ENCODE measurements at places on chromosomes 12 and 14.
A peak's percentile ranks its signal among the peaks of the same experiment; 100 is the strongest.

DNA sequence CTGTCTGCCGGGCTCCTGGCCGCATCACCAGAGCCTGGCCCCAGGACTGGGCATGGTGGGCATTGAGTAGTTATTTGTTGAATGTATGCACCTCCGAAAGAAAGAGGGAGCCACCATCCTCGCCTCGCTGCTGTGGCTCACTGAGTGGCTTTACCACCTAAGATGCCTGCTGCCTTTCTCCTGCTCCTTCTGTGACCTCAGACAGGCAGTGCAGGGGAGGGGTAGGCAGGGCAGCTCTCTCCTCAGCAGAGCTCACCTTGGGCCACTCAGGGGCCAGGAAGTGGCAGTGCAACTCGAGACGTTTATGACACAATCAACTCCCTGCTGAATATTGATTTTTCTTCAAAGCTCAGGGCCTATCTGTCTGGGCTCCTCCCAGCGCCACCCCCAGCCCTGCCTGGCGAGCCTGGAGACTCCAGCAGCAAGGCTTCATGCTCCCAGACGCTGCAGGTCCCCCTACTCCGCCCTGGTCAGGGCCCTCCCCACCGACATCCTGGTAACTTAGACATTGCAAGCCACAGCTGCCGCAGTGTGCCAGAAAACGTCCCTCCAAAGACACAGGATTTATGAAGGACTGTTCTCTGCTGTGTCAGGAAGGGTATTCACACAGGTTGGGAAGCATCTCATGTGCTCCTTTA is 84.3 kb upstream of the DIO3 start:
- DNase-seq, result peak; percentile 34

DNA sequence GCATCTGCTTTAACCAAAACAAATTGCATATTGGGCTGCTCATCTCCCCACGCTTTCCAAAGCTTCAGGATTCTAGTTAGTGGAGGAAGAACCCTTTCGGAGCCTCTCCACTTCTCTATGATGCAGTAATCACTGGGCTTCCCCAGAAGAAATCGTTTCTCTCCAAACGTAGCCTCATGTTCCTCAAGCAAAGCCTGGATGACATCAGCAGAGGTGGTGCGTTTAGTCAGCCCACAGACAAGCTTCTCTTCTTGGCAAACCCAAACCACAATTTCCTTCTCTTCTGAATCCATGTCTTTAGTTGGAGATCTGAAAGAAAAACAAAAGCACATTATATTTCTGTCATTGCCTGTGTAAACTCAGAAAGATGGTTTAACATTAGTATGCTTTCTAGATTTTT is 30.6 kb downstream of the RASSF9 start:
- DNase-seq, result no peak

DNA sequence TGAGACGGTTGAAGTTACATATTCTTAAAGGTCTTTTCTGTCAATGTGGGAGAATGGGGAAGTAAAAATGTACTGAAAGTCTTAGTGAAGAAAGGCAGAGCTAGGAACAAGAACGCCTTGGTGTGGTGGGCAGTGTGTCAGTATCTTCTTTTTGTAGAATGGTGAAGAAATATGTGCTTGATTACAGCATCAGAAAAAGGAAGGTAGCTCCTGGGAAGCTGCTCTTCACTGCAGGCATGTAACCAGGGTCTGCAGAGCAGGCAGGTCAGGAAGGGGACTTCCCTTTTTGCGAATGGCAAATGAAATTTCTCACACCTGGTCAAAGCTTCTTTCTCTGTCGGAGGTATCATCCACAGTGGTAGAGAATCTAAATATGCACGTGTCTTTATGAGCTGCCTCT is 226.2 kb downstream of the ADAMTS20 start:
- no peak for DNase-seq

DNA sequence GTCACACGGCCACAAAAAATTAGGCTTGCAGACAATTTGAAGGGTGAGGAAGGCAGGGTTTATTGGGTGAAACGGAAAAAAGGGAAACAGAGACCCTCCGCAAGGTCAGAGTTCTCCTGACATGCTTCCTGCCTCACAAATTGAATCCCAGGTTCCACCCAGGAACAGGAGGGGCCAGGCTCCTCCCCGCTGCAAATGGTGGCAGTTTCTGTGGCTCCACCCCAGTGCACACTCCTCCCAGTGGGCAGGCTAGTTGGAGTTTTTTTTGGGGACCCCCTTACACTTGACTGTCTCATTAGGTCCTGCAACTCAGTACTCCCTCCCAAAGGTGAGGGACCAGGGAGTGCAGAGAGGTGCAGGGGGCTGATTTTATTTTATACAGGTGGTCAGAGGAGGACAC is 39.4 kb upstream of the PPP1CC start:
- DNase-seq, result no peak

- no peak for DNase-seq
These were observed 81.2 kb downstream of the PRKD1 start for GRCh38 chr14:29846339-29847055.

- DNase-seq, result no peak
These were observed 15.6 kb upstream of the FRMD6 start for GRCh38 chr14:51636109-51636508.

DNA sequence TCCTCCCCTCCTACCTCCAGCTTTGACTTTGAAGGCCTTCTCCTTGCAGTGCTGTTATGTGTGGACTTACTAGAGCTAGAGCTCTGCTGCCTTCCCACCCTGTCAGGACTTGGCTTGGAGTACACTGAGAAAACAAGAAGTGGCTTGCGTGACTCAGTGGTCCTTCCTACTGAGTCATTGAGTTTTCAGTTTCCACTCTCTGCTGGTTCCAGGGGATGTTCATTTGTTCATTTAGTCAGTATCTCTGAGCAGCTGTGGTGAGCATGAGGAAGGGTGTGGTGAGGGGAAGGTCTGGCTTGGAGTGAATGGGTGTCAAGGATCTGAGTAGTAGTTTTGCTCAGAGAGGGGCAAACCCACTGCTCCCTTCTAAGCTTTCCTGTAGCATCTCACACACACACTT is 17.2 kb upstream of the ELK3 start:
- no peak for DNase-seq

- no peak for DNase-seq
These were observed 167.5 kb downstream of the DPF3 start for GRCh38 chr14:72726444-72726843.

GRCh38 chr14:74507840-74508239 is 14.3 kb downstream of the ISCA2 start:
- DNase-seq, result no peak

- DNase-seq, result no peak
These were observed 3.6 kb downstream of the UBC start for GRCh38 chr12:124910561-124911478.

- DNase-seq, result no peak
These were observed 388.6 kb downstream of the RAD51B start for GRCh38 chr14:68208218-68208617.

DNA sequence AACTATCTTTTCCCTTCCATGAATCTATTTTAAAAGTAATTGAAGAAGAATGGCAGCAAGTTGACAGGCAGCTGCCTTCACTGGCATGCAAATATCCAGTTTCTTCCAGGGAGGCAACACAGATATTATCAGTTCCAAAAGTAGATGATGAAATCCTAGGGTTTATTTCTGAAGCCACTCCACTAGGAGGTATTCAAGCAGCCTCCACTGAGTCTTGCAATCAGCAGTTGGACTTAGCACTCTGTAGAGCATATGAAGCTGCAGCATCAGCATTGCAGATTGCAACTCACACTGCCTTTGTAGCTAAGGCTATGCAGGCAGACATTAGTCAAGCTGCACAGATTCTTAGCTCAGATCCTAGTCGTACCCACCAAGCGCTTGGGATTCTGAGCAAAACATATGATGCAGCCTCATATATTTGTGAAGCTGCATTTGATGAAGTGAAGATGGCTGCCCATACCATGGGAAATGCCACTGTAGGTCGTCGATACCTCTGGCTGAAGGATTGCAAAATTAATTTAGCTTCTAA is 18.4 kb downstream of the TMPO start:
- no peak for DNase-seq

DNA sequence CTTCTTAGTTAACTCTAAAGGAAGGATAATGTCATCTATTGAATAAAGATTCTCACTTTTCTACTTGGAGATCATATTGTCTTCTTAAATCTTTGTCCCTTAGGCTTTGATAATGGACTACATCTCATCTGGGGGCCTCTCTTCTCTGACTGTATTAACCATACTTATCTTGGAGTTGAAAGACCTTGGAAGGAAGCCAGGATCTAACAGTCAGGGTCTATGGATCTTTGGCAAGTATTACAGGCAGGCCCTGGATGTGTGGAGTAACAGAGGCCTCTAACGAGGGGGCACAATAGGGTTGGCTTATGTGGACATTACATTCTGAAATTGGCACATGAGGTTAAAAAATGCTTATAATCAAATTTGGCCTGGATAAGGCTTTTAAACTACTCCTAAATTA is 513.8 kb downstream of the NRXN3 start:
- no peak for DNase-seq

- DNase-seq, result no peak
These were observed 25.8 kb downstream of the GALNT16 start for GRCh38 chr14:69285661-69286255.

DNA sequence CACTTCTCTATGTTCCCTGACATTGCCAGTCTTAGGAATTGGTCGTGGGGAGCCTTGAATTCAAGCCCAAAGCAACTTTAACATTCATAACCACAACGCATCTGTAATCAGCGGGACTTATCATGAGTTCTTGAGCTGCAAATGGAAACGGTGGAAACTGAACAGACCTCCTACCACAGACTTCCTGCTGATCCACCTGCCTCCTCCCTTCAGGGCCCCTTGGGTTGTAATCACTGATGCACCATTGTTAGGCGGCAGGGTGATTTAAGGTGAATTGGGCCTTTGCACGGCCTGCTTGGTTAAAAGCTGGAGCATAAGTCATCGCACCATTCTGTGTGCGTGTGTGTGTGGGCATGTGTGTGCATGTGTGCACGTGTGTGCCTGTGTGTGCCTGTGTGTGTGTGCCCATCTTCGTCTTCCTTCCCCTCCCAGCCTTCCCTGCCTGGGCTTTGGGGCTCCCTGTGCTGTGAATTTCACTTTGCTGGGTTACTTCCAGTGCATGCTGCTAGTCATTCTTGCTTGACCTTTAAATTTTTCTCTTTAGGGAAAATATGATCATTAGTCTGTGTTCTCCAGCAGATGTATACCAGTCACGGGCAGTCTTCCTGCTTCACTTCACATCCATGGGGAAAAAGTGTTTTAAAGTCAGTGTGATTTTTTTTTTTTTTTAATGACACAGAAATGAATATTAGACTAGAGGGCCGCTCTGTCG is 29.1 kb downstream of the CHST11 start:
- DNase-seq, result no peak

DNA sequence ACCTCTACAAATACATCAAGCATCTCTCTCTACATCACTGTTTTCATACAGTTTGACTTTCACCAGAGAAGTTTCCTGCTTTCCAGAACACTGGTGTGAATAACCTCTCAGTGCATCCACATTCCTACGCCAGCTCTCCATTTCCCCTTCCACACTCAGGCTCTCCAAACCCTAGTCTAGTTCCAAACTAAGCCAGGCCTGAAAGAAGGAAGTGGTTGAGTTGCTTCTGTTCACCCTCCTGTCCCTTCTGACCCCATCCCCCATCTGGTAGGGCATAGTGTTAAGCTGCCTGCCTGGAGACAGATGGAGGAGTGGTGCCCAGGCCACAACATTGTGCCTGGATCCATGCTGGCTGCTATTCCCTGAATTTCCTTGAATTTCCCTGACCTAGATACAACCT is 132.4 kb downstream of the GPR65 start:
- DNase-seq, result no peak

DNA sequence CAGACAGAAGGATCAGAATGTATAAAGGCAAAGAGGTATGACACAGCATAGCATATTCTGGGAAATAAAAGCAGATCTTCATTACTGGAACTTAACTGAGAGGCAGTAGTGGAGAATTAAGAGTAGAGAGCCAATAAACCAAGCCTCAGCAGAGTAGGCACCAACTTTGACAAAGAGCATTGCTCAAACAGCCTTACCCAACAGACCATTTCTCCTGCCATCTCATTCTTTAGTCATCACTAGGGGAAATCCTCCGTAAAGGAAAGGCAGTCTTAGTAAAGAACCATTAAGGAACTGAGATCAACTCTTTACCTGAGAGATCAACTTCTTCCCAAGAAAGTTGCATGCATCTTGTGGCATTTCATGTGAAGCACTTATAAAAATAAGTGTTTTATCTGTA is 36.6 kb downstream of the SENP1 start:
- no peak for DNase-seq

- no peak for DNase-seq
These were observed 1.8 kb upstream of the CHST11 start for GRCh38 chr12:104454997-104455396.

- no peak for DNase-seq
These were observed 203.6 kb downstream of the NUAK1 start for GRCh38 chr12:105935106-105935505.

GRCh38 chr12:41100572-41100971 is 87.5 kb upstream of the PDZRN4 start:
- DNase-seq, result no peak

GRCh38 chr12:3272958-3273357 is 195.8 kb downstream of the TSPAN9 start:
- DNase-seq, result no peak

- no peak for DNase-seq
These were observed 27.7 kb downstream of the UBR7 start for GRCh38 chr14:93234798-93235197.

DNA sequence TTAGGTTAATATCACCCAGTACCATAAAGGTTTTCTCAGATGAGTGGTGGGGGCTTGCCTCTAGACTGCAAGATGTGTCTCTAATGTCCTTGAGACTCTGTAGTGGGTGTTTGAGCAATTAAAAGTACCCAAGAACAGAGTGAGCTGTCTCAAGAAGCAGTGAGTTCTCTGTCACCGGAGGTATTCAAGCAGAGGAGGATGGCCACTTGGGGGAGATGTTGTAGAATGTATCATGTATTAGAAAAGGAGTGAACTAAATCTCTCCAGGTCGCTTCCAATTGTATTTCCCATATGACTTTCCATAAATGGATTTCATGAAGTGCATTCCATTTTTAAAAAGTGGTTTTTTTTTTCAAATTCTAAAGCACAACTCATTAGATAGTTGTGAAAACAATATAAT is 35.0 kb downstream of the SLC17A8 start:
- no peak for DNase-seq

- no peak for DNase-seq
These were observed 31.9 kb downstream of the TSPAN8 start for GRCh38 chr12:71125949-71126348.

Data from liver (tissue), 10 donors.